ENCODE measurements at places on chromosomes 6 and 20.

- no peak for DNase-seq
These were observed 29.1 kb upstream of the FBXL4 start for GRCh38 chr6:98976674-98977385.

DNA sequence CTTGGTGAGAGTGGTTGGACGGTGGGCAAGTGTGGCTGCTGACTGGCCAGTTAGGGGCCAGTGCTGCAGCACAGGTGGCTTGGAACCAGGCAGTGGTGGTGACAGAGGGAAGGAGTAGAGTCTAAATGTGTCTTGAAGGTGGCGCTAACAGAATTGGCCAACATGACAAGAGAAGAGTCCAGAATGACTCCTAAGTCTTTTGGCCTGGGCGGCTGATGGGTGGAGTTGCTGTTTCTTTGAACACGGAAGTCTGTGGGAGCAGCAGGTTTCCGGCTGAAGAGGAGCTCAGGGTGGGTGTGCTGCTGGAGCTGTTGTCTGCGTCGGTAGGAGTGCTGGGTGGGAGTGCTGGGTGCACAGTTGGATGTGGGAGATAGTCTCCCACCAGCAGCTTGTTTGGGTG is 10.1 kb downstream of the LSM14B start:
- DNase-seq: no peak

DNA sequence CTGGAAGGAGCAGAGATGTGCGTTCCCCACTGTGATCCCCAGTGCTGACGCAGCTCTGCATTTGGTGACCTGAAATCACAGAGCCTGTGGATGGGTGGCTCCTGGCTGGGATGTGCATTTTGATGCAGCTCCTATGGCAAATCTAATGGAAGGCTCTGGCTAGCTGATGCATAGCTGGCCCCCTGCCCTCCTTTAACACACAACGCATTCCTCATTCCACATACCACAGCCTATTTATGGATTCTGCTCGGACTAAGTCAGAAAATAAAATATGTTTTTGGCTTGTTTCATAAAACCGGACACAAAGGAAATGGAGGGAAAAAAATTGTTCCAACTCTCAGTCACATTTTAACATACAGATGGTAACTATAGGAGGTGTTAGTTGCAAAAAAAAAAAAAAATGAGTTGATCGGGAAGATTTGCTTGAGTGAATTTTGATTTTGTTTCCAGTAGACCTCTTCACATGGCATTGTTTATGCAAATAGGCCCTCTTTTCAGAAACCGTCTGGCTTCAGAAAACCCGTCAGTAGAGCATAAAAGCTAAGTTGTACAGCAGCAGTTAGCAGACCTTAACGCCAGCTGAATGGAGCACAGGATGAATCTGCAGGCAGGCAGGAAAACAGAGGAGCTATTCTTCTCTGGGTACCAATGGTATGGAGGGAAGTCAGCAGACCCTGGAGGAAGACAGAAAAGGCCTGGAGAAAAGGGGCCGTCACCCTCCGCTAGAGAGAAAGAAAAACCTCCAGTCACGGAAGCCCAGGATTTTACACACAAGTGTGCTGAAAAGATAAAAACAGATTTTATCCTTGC is 215.4 kb downstream of the HDGFL1 start:
- DNase-seq: no peak

- DNase-seq: no peak
These were observed 1.7 kb upstream of the FAM50B start for GRCh38 chr6:3847521-3847920.

DNA sequence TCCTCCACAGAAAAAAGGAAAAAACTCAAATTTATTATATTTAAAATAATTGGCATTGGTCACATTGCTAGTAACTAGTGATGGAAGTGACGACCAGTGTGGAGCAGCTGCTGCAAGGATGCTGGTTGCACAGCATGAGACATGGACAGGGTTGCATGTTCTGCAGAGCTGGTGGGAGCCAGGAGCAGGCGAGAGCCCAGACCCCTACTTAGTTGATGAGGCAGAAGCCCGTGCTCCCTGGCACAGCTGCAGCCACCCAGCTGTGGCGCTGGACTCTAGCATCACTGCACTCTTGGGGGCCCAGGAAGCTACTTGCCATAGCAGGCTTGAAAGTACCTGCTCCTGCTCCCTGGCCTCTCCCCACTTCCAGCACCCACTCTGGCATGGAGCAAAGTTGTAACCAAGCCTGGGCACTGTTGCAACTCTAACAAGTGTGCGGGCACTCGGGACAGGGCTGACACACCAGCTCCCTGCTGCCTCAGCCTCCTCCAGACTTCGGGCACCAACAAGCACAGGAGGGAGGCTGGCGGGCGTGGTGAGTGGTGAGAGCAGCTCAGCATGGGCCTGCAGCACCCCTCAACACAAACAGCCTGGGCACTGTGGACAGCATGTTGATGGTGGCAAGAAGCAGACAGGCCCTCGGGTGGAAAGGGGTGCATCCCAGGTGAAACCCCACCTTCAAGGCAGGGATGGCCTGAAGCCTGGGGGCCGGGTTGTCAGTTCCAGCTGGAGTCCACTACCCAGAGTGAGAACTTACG is 69.6 kb downstream of the EYS start:
- DNase-seq: no peak

DNA sequence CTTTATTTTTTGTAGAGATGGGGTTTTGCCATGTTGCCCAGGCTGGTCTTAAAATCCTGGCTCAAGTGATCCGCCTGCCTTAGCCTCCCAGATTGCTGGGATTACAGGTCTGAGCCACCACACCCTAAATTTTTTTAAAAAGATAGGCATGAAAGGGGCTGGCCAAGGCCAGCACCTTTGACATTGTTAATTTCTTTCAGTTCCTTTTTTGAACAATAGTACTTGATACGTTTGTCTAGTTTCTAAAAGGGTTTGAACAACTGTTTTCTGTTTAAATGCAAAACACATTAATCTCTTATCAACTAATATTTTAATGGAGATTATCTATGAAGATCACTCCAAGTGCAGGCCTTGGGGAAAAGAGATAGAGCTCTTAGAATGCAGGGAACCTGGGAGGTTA is 37.6 kb upstream of the PTPRK start:
- DNase-seq: no peak

DNA sequence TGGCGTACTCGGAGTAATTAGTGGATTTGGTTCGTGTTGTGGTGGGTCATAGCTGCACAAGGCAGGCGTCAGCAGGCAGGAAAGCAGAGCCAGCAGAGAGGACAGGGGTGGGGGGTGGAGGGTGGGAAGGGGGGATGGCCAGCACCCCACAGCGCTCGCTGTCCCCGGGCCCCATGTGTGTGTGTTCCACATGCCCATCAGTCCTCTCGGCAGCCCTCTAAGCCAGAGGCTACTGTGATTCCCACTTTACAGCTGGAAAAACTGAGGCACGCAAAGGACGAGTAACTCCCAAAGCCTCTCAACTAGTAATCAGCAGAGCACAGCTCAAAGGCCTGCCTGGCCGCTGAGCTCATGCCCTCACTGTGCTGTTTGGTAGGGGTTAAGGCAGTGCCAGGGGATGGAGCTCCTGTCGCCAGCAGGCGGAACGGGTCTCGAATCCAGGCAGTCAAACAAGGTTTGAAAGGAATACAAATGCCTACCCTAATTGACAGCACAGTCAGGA is 175.2 kb downstream of the ZDHHC14 start:
- no peak for DNase-seq

DNA sequence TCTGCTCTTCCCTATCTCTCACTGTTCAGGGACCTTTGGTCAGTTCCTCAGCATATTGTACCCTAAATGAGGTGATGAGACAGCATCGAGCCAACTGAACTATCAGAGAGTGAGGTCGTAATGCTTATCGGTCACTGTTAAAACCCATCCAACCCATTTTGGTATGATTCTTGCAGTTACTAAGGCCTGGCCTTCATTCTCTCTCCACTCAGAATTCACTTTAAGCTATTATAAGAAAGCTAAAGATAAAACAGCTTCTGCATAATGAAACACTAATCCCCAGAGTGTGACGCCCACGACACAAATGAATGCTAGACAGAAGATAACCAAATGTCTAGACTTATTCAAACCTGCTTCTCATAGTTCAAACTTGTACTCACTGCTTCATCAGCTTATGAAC is 175.8 kb downstream of the GMPR start:
- DNase-seq: no peak

GRCh38 chr20:44426879-44427790 is 48.5 kb upstream of the TTPAL start:
- DNase-seq: no peak

DNA sequence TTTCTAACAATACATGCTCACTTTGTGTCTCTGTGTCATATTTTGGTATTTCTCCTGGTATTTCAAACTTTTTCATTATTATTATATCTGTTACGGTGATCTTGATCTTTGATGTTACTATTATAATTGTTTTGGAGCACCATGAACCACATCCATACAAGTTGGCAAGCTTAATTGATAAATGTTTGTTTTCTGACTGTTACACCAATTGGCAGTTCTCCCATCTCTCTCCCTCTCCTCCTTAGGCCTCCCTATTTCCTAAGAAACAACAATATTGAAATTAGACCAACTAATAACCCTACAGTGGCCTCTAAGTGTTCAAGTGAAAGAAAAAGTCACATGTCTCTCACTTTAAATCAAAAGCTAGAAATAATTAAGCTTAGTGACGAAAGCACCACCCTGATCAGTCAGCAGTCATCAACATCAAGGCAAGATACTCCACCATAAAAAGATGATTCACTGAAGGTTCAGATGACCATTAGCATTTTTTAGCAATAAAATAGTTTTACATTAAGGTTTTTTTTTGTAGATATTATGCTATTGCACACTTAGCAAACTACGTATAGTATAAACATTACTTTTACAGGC is 61.5 kb downstream of the IBTK start:
- DNase-seq: no peak

All from KBM-7 (cell line).